Fibroblast of pulmonary artery (primary cell): ENCODE measurements at places on chromosomes 5 and 9.

- DNase-seq = peak; percentile 50
Measured at GRCh38 chr5:151107738-151108520, 27.1 kb upstream of the TNIP1 start.

GRCh38 chr9:134301387-134302129 lies 24.7 kb upstream of the RXRA start:
- no peak for DNase-seq

DNA sequence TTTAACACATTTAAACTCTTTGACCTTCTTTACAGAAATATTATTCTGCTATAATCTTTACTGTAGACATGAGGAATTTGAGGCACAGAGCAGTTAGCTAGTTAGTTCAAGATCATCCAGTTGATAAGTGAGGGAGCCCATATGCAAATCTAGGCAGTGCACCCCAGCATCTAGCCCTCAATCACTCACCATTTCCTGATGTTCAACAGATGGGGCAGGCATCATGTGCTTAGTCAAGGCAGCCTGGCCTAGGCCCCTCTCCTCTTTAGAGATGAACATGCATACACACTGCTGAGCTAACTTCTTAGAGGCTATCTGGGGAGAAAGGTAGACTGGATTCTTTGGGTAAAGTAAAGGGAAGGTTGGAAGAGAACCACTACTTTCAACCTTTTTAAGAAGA lies 206.8 kb upstream of the SLC24A2 start:
- no peak for DNase-seq

DNA sequence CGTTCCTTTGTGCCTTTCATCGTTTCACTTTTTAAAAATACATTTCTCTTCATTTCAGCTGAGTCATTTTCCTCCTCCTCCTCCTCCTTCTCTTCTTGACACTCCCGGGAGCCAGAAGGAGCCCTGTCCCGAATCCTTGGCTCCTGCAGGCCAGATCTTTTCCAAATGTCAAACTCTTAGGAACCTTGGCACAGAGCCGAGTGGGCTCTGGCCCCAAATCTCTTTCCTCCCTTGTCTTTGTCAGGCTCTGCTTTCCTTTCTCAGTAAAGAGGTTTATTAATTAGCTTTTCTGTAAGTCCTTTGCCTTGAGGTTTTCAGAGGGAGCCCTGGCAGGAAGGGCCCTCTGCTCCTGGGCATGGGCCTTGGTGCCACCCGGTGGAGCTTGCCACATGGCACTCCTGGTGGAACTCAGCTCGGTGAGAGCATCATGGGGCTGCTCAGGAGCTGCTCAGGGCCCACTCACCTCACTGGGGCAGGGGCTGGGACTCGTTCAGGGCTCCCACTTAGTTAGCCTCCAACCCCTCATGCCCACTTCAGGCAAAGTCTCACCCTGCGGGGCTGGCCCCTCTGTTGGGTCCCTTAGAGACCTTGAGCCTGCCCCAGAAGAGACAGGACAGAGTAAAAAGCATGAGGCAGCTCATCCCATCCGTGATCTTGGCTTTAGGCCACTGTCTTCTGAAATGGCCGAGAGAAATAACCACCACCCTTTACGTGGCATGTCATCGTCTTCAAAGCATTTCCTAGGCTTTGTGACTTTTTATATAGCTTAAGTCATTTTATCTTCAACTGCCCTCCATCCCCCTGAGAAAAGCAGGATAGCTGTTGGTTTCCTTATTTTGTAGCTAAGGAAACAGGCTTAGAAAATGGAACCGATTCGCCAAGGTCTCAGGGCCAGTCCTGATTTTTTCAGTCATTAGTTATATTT lies 17.1 kb downstream of the STC2 start:
- peak; percentile 68 for DNase-seq

GRCh38 chr5:145697251-145697990 lies 137.7 kb downstream of the PRELID2 start:
- peak; percentile 80 for DNase-seq

- peak; percentile 44 for DNase-seq
Measured at GRCh38 chr9:91001146-91001611, 199.6 kb downstream of the SYK start.

DNA sequence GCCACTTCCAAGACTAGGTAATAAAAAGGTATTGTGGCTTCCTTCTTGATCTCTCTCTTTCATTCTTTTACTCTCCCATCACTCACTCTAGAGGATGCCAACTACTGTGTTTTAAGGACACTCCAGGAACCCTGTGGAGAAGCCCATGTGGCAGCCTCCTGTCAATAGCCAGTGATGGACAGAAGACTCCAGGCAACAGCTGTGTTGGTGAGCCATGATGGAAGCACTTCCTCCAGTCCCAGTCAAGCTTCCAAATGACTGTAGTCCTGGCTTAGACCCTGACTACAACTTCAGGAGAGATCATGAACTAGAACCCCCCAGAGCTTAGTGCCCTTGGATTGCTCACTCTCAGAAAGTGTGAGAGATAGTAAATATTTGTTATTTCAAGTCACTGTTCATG lies 123.9 kb downstream of the PPP2R2B start:
- no peak for DNase-seq

DNA sequence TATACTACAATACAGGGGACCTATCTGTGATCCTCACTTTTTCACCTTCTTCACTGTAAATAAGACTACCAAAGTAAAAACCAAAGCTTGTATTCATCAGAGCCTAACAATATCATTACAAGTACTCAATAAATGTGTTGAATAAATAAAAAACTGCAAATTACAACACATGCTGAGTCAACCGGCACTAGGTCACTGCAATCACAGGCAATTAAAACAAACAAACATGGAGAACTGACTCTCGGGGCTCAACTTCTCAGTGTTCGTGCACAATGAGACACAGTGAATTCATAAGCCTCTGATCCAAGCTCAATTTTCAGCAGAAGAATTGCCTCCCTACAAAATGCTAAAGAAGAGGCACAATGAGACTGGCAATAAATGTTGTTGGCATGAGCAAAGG lies 69.2 kb downstream of the CDK5RAP2 start:
- DNase-seq = no peak

- DNase-seq = no peak
Measured at GRCh38 chr5:170886210-170886894, 24.5 kb downstream of the RANBP17 start.

DNA sequence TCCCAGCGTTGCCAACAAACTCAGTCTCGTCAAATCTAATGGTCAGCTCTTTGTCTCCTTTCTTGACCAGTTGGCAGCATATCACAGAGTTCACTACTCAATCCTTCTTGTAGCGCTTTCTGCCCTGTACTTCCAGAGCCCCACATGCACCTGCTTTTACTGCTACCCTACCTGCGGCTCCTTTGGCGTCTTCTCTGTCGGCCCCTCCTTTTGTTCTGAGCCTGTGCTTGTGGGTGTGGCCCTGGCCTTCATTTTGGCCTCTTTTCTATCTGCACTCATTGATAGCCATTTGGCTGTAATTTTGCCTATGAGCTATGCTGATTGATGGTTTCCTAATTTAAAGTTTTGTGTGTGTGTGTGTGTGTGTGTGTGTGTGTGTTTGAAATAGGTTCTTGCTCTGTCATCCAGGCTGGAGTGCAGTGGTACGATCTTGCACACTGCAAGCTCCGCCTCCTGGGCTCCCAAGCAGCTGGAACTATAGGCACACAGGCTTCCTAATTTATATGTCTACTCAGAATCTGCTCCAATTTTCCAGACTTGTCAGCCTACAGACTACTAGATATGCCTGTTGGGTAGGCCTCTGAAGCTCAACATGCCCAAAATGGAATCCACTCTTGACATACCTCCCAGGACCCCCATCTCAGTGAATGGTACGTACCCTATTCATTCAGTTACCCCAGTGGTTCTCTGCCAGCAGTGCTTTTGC lies 32.3 kb downstream of the ARPC5L start:
- no peak for DNase-seq

DNA sequence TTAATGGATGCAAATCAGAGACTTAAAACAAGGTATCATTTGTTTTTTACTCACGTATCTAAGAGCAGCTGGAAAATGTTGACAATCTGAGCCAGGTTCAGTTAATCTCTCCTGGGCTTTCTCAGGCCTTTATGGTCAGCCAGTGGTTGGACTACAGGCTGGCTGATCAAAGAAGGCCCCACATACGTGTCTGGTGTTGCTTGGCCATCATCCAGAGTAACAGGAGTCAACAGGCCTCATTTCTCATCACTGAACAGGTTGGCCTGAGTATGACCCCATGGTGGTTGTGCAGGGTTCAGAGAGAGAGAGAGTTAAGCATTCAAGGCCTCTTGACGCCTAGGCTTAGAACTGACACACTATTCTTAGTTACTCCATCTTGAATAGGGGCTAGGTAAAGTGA lies 97.0 kb upstream of the VLDLR start:
- no peak for DNase-seq

- DNase-seq = no peak
Measured at GRCh38 chr5:174900240-174900865, 176.0 kb downstream of the MSX2 start.

GRCh38 chr5:60463179-60463868 lies 236.6 kb downstream of the DEPDC1B start:
- DNase-seq = peak; percentile 28

DNA sequence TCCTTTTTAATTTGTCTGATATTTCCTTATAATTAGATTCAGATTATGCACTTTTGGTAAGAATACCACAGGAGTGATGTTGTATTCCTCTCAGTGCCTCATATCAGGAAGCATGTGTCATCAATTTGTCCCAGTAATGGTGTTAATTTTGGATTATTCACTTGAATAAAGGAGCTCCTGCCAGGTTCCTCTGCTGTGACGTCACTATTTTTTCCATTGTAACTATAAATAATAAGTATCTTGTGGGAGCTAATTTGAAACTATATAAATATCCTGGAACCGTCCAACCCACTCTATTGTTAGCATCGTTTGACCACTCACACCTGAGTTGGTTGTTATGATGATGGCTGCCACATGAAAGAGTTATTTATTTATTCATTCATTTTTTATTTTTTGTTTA lies 107.9 kb downstream of the INVS start:
- peak; percentile 39 for DNase-seq

- DNase-seq = no peak
Measured at GRCh38 chr9:6959270-6960000, 201.7 kb downstream of the KDM4C start.

DNA sequence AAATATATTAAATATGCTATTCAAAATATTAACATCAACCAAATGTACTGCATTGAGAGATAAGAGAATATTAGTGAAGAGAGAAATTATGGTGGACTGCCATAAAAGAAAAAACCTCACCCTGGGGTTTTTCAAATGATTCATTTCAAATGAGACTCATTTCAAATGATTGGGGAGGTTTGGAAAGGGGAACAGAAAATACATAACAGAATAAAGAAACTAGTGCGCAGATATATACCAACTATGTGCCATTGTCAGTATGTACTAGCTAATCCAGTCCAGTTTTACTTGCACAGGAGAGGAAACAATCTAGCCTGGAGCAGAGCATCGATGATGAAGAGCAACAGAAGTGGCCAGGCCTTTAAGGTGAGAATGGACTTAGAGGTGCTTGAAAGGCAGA lies 651.6 kb upstream of the RORB start:
- DNase-seq = no peak

GRCh38 chr5:143525176-143525575 lies 121.7 kb upstream of the NR3C1 start:
- no peak for DNase-seq

DNA sequence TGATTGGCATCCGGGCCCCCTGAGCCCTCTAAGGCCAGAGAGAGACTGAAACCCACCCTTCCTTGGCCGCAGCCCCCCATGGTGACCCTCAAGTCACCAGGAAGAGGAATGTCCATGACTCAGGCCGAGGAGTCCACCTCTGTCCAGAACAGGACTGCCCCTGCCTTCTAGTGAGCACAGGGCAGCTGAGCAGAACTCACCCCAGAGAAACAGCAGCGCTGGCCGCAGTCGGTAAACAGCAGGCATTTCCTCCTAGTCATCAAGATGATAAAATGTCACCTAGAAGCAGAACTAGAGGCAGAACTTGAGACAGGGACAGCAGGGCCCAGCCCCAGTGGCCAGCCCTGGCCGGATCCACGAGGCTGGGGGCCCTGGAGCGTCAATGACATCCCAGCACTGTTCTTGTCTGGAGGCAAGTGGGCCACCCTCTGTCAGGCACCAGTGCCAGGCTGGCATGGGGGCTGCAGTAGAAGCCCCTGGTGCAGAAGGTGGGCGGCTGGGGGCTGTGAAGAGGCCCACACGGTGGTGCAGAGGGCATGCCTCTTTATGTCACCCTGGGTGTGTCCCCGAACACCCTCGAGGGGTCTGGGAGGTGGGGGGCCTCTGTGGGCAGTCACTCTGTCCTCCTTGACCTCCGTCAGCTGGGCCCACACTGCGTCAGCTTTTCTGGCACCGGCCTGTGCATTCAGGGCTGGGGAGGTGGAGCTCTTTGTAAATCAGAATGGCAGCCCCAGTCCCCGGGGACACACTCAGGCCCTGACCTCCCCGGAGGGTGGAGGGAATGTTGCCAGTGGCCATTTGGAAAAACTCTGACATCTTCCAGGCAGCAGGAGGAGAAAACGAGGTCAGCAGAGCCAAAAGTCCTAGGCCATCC lies 83.0 kb downstream of the NTNG2 start:
- DNase-seq = peak; percentile 33

- peak; percentile 30 for DNase-seq
Measured at GRCh38 chr5:66830636-66831035, 234.4 kb downstream of the MAST4 start.

DNA sequence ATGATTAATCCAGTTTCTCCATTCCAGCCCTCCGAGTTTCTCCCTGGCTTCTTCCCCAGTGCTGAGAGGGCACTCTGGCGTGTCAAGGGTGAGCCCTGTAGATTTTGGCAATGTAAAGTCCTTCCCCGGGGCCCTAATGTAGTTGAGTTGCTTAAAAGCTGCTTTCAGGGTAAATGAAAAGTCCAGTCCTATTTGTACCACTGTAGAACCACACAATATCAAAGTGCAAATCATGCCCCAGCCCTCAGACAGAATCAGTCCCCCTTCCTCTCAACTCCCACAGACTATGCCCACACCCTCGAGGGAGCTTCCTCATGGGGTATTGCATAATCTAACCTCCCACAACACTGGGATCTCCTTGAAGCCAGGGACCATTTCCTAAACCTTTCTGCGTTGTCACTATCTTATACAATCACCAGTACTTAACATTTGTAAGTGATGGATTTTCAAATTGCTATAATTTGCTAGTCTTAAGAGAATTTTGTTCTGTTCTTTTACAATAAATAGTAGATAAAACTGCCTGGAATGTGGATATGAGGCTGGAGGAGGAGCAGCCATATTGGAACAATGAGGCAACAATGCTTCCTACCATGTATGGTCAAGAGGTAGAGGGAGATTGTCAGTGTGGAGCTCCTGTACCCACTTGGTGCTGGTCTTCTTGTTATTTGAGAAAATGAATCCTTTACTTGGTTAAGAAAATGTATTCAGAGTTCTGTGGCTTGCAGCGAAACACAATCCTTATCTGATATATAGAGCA lies 34.4 kb downstream of the ZNF366 start:
- peak; percentile 62 for DNase-seq

GRCh38 chr5:175821790-175822211 lies 49.6 kb upstream of the CPLX2 start:
- DNase-seq = no peak

GRCh38 chr5:172800088-172800551 lies 29.1 kb upstream of the DUSP1 start:
- DNase-seq = peak; percentile 96

GRCh38 chr5:16013334-16014065 lies 166.1 kb downstream of the MARCHF11 start:
- DNase-seq = no peak
